ENCODE measurements at places on chromosomes 3 and 15.

DNA sequence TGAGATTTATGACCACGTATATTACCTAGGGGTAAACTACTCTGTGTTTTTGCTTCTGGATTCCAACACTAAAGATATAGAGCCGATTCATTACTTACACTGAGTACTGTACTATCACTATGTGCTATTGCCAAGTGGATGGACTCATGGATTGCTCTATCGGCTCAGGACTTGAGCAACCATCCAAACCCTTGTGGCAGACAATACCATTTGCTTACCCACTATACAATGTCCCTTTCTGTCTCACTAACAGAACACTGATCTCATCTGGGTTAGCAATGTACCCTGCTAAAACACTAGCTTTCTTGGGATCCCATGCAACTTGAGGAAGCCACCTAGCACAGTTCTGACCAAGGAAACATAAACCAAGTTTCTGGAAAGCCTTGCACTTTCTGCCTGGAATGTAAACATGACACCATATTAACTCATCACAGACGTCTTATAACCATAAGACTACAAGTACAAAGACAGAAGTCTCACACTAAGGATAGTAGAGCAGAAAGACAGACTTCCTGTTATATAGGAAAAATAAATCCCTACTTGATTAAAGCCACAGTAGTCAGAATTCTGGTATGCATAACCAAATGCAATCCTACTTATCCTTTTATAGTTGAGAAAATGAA, 38.6 kb downstream of the HACD2 start:
- DNase-seq, result no peak

- DNase-seq, result no peak
These were observed 67.4 kb downstream of the GRIP2 start for GRCh38 chr3:14472471-14473351.

GRCh38 chr15:80010131-80010673, 39.2 kb upstream of the BCL2A1 start:
- DNase-seq, result no peak

DNA sequence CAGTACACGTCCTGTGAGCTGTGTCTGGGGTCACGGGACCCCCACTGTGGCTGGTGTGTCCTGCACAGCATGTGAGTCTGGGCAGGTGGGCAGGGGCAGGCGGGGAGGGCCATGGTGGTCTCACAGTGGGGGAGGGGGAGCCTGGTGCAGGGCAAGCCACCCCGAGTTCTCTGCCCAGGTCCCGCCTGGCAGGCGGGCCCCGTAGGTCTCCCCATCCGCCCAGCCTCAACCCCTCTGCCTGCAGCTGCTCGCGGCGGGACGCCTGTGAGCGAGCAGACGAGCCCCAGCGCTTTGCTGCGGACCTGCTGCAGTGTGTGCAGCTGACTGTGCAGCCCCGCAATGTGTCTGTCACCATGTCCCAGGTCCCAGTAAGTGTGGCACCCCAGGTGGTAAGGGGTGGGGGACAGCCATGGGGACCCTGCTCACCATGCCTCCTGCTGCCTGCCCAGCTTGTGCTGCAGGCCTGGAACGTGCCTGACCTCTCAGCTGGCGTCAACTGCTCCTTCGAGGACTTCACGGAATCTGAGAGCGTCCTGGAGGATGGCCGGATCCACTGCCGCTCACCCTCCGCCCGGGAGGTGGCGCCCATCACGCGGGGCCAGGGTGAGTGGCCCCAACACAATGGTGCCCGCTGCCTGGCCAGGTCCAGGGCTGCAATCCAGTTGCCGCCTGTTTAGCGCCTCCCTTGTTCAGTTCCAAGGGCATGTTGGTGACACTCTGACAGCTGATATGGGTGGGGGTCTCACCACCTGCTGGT, 21.9 kb downstream of the PLXNA1 start:
- DNase-seq, result no peak

- no peak for DNase-seq
These were observed 9.5 kb downstream of the ABCC5 start for GRCh38 chr3:184008161-184008560.
